IPS DF 6.9 (cell line): ENCODE measurements at places on chromosomes 3 and 15.

DNA sequence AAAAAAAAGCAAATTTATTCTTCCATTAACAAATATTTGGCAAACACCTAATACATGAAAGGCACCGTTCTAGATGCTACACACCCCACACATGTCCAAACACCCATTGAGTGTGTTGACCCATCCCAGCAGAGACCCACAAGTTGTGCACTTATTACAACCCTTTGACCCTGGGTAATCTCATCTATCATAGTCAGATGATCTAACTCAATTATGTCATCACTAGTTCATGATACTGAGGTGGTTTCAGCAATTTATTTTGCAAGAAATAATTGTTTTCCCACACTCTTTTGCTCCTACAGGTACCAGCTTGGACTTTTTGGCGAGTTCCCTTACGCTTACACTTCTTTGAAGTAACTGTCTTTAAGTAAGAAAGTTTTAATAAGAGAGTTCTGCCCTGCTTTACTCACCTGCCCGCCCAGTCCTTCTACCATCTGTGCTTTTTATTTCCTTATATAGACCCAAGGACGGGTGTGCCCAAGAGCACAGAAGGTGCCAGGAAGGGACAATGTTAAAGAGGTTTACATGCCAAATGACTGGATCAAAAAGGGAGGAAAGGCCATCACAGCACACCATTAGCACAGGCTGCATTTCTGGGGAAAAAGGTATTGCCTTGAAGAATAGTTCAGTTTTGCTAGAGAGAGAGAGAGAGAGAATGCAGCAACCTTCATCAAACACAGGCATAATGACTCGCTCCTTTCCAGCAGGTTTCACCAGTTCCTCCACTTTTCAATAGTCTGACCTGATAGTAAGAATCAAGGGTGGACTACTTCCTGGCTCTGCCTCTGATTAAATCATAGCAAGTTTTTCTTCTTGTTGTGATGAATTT, 54.5 kb upstream of the ATP11B start:
- DNase-seq, result no peak

DNA sequence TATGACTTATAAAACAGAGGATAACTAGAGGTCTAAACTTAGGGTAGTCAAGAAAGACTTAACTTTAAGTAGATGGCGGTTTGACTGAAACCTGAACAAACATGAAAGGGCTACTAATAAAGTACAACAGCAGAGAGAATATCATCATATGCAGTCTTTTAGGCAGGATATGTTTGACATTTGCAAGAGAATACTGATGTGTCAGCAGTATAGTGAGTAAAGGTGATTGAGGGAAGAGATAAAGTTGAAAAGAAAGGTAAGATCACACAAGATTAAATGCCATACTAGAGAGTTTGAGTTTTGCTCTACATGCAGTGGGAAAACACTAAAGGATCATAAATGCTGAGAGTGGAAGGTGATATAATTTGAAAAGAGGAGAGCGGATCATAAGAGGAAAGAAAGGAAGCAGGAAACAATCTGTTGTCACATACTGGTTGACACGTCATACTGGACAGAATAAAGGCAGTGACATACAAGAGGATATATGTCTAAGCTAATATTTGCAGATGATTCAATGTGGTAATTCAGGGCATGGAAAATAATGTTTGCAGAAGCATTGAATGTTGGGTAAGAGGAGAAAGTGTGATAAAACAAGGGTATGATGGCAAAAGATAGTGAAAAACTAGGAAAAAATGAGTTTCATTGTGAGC, 223.0 kb downstream of the EPHA6 start:
- no peak for DNase-seq

DNA sequence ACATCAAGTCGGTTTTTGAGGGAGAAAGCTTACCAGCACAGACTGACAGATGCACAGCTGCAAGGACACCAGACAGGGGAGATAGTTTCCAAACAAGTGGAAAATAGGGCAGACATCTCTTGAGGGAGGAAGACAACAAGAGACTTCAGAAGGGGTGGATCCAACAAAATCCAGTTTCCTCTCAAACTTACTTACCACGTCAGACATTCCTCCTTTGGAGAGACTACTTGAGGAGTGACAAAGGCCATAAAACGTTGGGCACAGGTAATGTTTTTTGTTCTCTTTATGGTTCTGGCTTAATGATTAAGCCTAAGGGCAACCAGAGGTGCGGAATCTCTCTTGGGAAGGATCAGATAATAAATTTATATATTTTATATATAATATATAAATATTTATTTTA, 76.1 kb downstream of the CD200 start:
- no peak for DNase-seq

- no peak for DNase-seq
Measured at GRCh38 chr3:12107071-12107713, 51.5 kb downstream of the TIMP4 start.

DNA sequence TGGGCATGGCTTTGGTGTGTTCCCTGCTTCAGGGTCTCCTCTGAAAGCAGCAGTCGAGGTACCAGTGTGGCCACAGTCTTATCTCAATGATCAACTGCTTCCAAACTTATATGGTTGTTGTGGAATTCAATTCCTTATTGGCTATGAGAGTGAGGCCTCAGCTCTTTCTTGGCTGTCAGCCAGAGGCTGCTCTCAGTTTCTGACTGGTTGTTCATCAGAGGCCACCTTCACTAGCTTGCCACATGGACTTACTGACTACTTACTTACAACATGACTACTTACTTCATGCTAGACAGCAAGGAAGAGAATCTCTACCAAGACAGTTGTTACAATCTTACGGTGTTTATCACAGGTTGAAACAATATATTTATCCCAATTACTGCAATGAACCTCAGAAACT, 789.2 kb downstream of the DIPK2A start:
- DNase-seq, result no peak

- no peak for DNase-seq
Measured at GRCh38 chr3:140545756-140546155, 132.1 kb upstream of the TRIM42 start.

GRCh38 chr3:212432-212831, 15.9 kb downstream of the CHL1 start:
- no peak for DNase-seq

DNA sequence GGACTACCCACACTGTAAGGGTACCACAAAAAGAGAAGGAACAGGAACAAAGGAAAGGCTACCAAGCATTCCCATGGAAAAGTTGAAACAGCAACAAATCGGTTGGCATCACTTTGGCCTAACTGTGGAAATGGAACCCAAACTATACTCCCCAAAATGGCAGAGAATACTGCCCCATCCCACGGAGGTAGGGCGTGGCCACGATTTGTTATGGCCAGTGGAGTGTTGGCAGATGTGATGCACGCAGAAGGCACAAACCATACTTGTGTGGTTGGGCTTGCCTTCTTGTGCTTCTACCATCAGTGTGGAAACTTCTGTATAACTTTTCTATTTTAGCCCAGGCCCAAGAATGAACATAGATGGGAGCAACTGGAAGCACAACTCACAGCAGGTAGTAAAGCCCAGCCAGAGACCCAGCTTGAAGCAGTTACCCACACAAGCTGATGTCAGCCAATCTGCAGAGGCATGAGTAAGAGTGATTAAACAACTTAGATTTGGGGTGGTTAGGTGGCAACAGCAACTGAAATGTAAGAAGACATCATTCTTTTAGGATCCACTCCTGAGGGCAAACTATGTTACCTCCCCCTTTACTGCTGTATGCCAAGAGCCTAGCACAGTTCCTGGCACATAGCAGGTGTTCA, 64.1 kb downstream of the BTD start:
- no peak for DNase-seq

- DNase-seq, result no peak
Measured at GRCh38 chr3:150273396-150273795, 134.7 kb upstream of the TSC22D2 start.

DNA sequence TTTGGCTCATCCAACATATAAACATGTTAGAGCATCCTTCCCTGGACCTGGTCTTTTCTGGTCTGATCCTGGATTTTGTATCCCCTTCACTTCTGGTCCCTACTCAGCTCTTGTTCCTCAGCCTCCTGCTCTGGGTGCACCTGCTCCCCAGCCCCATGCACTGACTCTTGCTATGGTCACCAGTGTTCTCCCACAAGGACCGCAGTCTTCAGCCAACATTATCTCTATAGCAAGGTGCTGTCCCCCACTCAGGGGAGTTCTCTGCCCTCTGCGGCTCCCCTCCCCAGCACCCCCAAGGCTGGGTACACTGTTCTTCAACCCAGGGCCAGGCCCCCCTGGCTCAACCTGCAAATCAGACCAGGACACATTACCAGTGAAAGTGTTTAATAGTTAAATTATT, 80.2 kb downstream of the SEC22A start:
- DNase-seq, result no peak

DNA sequence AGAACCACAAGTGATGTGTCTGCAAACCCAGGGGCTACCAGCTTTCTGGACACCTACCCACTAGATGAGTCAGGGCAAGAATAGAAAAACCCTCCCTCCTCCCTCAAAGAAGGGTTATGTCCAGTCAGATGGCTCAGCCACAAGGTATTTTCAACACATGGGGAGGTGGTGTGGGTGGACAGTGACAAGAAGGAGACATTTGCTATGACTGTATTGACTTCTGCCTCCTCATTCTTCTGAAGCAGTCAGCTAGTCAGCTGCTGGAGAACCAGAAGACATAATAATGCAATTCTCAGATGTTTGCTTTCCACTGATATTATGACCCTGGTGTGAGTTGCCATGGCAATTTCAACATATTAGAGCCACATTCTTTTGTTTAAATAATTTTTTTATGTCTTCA, 66.7 kb upstream of the GOLGA8B start:
- DNase-seq, result no peak

DNA sequence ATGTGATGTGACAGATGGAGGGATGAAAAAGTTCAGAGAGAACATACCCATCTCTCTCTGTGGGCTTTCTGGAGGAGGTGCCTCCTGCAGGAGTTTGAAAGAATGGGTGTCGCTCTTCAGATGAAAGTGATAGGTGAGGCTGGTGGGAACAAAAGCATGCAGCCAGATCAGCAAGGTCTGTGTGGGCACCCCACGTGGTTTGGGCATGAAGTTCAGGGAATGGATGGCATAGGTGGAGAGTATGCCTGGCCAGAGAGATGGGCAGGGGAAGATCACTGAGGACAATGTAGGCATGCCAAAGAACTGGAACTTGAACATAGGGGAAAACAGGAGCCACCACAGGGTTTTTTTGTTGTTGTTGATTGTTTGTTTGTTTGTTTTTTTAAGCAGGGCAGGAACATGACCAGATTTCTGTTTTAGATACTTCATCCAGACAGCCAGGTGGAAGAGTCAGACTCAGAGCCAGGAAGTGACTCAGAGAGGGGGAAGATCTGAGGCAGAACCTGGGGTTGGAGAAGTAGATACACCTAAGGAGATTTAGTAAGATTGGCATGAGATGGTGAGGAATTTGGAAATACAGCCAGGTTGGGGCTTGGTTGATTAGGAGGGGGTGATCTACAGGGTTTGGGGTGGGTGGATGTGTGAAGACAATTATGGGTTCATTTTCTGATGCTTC, 64.8 kb upstream of the CLSTN2 start:
- DNase-seq, result no peak

DNA sequence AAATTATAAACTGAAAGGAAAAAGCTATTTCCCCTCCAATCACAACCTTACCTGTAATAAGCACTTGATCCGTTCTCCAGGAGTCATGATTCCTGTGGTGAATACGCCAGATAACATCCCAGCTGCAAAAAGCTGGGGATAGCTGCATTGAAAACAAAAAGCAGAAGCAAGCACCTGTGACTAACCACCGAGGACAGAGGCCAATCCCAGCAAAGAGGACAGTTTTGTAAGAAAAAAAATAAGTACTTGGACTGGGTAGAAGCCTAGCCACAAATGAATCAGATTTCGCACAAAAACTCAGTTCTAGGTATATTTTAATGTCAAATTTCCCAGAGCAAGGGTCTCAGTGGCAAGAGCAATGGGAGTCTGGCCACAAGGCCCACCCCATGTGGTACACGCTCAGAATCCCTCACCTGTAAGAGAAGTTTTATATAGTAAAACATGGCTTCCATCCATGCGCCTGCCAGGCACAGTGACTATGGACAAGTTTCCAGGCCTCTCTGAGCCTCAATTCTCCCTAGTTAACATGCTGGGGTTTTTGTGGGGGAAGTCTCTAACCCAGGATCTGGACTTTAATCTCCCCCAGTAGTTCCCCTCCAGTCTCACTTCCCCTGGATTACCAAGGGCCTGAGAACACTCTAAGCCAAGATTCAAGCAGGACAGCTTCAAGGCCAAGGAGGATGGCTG, 19.2 kb downstream of the SLC25A20 start:
- no peak for DNase-seq

DNA sequence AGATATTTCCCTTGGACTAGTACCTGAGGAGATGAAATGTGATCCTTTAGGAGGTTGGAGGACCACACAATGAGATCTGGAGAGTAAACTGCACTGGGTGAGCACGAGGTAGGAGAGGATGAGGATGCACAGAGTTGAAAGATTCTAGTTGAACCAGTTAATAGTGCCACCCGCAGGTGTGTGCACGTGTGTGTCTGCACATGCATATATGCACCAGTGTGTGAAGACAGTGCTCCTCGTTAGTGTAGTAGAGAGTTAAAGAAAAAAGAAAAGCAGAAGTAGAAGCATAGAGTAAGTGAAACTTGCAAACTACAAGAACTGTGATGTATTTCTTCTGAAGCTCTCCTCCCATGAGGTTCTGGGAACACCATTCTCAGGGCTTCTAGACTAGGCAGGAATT, 8.4 kb downstream of the MED12L start:
- no peak for DNase-seq

GRCh38 chr3:134149286-134149685, 101.4 kb downstream of the RYK start:
- no peak for DNase-seq

DNA sequence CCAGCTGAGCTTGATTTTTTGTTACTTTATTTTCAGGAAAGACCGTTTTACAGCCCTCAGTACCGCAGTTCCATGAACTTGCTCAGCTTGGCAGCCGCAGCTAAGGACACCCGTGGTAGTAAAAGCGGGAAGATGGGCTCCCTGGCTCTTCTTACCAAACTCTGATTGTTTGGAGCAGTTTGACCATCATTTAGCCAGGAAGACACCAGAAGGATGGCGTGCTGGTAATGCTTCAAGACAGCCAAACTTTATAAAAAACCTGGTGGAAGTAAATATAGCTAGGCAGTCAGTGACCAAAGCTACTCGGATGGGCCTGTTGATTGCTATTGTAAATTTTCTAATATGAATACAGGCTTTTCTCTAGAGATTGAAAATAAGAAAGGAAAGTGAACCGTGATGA, 28.9 kb downstream of the POLR2M start:
- DNase-seq, result no peak

- DNase-seq, result no peak
Measured at GRCh38 chr15:76065245-76065644, 5.5 kb downstream of the TMEM266 start.

GRCh38 chr3:123365450-123366143, 83.3 kb downstream of the ADCY5 start:
- DNase-seq, result no peak
